ENCODE measurements at places on chromosomes 3 and 15.

GRCh38 chr3:155946178-155946577, 75.7 kb downstream of the GMPS start:
- DNase-seq = no peak

DNA sequence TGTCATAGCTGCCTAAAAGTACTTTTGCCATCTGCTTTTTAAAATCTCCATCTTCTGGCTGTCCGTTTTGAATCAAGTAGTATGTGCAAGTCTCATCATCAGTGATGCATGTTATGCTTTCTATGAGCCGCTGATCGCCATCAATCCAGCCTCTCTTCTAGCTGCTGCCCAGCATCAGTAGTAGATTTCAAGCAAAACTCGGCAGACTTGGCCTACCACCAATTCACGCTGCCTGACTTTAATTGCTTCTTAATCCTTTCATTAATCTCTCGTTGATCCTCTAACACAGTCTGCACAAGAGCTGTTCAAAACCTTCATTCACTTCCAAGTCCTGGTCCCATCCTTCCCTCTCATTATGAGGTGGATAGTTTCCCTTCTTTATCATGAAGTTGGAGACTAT, 104.9 kb downstream of the NSUN3 start:
- no peak for DNase-seq

DNA sequence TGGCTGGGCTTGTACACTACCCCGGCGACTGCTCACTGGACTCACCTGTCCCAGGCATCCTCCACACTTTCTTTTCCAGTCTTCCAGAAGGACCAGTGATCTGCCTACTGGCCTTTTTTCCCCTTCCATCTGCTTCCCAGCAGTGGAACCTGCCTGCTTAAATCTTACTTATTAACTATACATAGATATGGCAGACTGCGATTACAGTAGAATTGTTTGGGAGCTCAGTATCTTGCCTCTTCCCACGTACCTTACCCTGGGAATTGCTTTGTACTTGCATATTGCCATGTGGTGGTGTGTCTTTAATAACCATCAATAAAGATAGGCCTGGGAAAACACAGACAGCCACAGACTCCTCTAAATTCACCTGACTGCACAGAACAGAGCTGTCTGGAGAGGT, 11.8 kb upstream of the HES1 start:
- DNase-seq = no peak

DNA sequence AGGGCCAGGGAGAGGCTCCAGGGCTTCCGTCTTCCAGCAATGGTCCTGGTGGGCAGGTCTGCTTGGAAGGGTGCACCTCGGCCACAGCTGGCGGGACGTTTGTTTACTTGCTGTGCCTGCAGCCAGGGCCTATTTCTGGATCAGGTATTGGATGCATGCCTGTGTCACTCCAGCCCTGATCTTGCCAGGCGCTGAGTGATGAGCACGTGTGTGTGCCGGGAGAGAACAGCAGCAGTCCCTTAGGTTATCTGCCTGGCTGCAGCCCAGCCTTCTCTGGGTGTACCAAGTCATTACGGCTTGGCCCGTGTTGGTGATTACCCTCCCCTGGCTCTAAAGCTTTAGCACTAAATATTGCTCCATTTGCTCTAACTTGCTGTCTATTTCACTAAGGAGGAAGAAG, 14.9 kb downstream of the CCDC32 start:
- no peak for DNase-seq

- DNase-seq = no peak
Observed at GRCh38 chr3:46923559-46924350, 46.2 kb downstream of the PTH1R start.

GRCh38 chr3:46289551-46289950, 47.3 kb downstream of the CCR3 start:
- no peak for DNase-seq

DNA sequence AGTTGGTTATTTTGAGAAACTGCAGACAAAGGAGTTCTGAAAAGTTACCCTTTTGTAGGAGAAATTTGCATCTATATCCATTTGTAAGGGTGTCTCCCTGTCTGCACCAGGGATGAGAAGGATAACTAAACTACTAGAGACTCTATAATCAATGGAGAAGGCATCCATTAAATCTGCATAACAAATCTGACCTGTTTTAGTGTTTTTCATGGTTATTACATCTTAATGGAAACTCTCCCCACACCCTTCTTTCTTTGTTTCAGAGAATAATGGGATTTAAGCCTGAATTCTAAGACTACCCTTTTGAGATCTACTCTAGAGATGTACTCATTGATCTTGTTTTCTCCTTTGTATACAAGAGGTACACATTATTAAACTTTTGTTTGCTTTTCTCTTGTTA, 82.0 kb upstream of the DAZL start:
- no peak for DNase-seq

GRCh38 chr15:40911141-40911540, 16.9 kb downstream of the VPS18 start:
- DNase-seq = no peak

DNA sequence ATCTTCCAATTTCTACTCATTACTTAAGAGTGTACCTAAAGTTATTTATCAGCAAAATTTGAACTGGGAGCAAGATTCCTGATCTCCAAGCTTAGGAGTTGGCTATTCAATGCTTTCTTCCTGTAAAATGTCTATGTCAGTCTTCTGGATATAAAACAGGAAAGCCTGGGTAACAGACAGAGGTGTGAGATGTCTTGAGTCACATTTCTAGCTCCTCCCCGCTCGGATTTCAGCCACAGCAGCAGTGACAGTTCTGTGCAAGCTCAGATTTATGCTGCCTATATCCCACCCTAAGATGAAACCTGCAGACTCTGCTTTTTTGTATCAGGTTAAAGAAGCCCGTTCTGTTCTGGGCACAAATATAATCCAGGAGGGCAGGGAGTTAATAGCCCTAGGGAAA, 2.1 kb upstream of the ARMC8 start:
- DNase-seq = no peak

DNA sequence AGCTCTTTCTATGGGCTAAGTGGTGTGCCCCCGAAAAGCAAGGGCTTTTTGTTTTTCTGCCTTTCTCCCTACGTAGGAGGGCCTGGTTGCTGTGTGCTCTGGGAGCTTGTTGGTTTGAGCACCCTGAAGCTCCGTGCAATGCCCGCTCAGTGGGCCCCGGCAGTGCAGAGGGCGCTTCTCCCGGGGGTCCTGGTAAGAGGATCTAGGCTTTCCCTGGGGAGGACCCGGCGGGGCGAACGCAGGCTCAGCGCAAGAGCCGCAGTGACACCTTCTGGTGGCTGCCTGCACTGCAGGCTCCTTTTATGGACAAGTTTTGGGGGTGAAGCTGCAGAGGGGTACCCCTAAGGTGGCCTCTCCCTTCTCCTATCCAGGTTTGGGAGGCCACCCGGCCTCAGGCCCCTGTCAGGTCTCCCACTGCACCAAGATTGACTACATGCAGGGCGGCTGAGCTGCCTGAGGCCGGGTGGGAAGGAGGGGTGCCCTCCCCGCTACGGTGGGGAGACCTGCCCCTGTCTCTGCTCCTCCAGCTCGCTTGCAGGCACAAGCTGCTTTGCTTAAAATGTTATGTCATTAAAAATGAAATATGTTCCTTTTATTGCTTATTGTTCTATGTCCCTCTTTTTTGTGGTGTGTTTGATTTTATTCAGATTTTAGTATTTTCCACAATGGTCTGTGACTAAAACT, 387.9 kb downstream of the GABRG3 start:
- no peak for DNase-seq

GRCh38 chr3:61937477-61937876, 376.1 kb downstream of the PTPRG start:
- DNase-seq = no peak

DNA sequence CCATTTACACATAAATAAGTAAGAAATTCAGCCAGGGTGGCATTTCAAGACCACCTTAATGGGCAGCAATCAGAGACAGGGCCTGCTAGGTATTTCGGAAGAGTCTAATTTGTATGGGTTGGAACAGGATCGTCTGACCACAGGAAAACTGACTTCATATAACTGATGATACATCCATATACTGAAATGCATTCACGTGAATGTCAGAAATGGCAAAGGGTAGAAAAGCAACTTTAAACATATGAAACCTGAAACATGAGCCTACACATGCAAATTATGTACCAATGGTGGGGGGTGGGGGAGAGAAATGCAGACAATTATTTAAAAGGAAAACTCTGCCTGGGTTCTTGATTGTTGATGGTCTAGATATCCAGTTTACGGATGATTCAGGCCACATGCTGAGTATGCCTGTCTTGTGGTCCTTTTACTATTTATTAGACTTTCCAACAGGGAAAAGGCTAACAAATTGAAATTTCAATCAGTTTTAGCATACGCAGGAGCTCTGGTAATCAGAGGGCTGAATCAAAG, 582.2 kb downstream of the FOXP1 start:
- no peak for DNase-seq

DNA sequence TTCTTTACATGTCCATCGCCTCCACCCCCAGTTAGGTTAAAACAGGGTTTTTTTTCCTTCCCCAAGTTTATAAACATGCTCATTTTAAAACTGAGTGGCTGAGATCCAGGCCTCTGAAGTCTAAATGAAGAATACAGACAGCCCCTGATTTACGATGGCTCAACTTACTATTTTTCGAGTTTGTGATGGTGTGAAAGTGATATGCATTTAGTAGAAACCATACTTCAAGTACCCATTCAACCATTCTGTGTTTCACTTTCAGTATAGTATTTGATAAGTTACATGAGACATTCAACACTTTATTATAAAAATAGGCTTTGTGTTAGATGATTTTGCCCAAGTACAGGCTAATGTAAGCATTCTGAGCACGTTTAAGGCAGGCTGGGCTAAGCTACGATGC, 30.5 kb upstream of the GNB5 start:
- no peak for DNase-seq

- no peak for DNase-seq
Observed at GRCh38 chr3:129116482-129116946, 5.1 kb downstream of the RAB43 start.

DNA sequence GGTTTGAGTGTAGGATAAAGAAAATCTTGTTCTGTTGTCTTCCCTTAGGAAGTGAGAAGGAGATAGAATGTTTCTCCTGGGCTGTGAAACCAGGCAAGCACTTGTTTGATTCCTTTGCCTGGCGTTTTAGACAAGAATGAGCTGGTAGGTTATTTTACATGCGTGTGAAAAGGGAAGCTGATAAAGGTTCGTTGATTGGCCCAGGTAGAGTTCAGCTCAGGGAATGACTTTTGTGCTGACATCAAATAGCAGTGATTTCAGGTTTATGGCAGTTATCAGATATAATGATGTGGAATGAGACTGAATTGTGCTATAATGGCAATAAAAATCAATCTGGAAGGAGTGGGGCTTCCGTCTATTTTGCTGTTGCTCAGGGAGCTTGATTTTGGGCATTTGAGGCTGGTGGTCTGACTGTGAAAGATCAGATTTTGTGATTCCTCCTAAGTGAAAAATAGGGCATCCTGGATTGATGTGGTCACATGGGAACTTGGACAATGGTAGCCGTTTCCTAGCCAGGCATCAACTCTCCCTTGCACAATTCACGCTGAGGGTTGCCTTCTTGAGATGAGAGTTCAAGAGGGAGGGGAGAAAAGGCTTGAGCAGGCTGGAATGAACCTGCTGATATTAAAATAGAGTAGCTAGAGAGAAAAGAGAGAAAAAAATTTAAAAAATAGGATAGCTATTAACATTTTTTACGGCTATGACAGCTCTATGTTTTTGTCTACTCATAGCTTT, 388.9 kb downstream of the EDEM1 start:
- no peak for DNase-seq

DNA sequence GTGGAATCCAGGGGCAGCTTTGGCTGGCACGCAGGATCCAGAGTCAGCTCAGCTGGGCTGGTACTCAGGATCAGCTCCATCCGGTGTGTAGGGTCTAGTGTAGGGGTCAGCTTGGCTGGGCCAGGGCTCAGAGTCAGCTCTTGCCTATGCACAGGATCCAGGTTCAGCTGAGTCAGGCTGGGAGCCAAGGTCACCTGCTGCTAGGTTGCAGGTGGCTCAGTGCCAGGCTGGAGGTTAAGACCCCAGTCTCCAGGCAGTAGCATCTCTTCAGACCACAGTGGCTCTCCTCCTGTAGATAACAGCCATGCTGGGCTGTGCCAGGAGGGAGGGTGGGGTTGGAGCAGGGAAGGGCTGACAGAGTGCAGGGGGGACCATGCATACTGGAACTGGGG, 1.8 kb downstream of the HYAL3 start:
- DNase-seq = no peak

DNA sequence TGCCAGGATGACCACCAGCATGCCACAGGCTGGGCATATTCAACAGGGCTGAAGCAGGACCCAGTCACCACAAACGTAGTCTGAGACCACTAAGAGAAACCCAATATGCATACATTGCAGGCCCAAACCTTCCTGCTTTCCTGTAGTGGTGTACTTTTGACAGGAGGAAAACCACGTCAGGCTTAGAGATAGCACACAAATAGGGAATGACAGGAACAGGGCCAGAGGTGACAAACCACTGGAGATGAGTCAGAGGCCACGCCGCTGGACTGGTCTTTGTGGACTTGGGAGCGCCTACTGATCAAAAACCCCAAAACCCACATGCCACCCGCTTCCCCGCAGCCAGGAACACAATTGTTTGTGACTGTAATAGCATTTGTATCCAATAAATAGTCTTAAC, 3.6 kb upstream of the EFCAB12 start:
- DNase-seq = no peak

DNA sequence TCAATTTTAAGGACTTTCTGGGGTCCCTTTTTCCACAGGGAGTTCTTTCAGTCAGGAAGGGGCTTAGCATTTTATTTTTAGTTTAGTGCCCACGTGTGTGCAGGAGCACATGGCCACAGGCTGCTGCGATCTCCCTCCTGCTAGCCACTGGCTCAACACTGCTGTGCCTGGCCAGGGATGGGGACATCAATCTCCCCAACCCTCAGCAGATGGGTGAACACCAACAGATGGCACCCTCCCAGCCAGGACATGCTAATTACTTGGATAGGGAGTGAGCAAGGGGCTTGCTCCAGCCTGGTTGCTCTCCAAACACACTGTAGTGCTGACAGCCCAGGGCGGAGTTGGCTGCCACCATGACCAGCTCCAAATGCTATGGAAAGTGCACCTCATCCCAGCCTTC, 7.4 kb upstream of the RIOX2 start:
- DNase-seq = no peak

- DNase-seq = no peak
Observed at GRCh38 chr3:22007368-22007767, 256.4 kb upstream of the ZNF385D start.

GRCh38 chr3:48894516-48894915, 4.2 kb downstream of the SLC25A20 start:
- DNase-seq = no peak

GRCh38 chr15:39852250-39852649, 67.8 kb downstream of the GPR176 start:
- DNase-seq = no peak

- no peak for DNase-seq
Observed at GRCh38 chr15:74041311-74041756, 41.0 kb downstream of the GOLGA6A start.

- peak; percentile 28 for DNase-seq
Observed at GRCh38 chr15:52567871-52568600, 794 bp downstream of the ARPP19 start.

Data from central memory CD8-positive, alpha-beta T cell (primary cell).